ENCODE measurements at places on chromosomes 1 and 21.

GRCh38 chr21:27448960-27449359, 482.1 kb upstream of the ADAMTS5 start:
- DNase-seq: no peak

- DNase-seq: no peak
Measured at GRCh38 chr1:219433496-219434131, 179.3 kb downstream of the ZC3H11B start.

DNA sequence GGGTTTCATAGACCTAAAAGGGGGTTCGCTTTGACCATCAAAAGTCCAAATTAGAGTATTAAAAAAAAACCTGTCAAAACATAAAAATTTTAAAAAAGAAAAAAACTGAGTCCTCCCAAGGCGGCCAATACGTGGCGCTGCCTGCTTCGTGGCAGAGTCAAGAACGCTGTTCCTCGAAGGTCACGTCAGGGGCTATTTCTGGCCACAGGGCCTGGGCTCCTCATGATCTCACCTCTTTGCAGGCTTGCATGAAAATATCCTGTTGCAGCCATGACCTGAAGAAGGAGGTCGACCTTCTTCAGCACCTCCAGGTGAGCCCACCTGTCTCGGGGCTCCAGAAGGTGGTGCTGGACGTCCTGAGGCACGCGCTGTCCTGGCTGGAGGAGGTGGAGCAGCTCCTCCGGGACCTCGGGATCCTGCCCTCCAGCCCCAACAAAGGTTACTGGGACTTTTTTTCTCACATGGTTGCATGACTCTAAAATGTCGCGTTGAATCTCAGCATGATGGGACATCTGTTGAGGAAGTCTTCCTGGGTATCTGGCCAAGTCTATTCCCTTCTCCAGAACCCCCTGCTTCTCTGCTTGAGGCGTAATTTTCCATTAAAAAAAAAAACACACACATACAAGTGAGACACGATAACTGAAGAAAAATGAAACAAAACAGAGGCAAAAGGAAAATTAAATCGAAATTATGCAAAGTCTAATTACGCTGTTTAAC, 80.4 kb upstream of the EFHD2 start:
- DNase-seq: no peak

- no peak for DNase-seq
Measured at GRCh38 chr1:6909857-6910256, 124.6 kb downstream of the CAMTA1 start.

- DNase-seq: no peak
Measured at GRCh38 chr21:17823846-17824245, 4.7 kb upstream of the C21orf91 start.

DNA sequence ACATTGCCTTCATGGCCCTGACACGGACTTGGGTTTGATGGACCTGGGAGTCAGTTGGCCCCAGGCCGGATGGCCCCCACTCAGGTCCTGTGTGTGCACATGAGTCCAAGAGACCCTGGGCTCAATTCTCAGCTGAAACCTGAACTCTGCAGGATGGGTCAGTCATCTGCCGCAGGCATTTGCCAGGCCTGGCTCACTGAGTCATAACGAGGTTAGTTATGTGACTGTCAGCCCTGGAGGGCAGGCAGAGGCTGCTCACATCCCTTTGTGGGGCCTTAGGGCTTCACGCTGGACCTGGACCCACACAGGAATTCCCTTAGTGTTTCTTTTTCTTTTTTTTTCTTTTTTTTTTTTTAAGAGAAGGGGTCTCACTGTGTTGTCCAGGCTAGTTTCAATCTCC, 46.5 kb downstream of the PSMG1 start:
- DNase-seq: no peak

DNA sequence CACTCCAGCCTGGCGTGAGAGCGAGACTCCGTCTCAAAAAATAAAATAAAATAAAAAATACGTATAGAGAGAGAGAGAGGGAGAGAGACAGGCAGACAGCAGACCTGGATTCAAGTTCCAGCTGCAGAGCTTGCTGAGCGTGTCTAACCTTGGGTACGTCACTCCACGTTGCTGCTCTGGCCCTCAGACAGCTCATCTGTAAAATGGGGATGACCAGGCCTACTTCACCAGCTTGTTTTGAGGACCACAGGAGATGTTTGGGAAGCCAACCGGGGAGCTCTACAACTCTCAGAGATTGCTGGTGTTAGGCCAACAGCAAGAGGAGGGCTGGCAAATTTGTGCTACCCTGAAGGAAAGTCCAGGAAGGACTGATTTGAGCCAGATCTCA, 499 bp upstream of the TRAF5 start:
- DNase-seq: no peak

GRCh38 chr1:234972411-234973191, 156.0 kb downstream of the TOMM20 start:
- no peak for DNase-seq

DNA sequence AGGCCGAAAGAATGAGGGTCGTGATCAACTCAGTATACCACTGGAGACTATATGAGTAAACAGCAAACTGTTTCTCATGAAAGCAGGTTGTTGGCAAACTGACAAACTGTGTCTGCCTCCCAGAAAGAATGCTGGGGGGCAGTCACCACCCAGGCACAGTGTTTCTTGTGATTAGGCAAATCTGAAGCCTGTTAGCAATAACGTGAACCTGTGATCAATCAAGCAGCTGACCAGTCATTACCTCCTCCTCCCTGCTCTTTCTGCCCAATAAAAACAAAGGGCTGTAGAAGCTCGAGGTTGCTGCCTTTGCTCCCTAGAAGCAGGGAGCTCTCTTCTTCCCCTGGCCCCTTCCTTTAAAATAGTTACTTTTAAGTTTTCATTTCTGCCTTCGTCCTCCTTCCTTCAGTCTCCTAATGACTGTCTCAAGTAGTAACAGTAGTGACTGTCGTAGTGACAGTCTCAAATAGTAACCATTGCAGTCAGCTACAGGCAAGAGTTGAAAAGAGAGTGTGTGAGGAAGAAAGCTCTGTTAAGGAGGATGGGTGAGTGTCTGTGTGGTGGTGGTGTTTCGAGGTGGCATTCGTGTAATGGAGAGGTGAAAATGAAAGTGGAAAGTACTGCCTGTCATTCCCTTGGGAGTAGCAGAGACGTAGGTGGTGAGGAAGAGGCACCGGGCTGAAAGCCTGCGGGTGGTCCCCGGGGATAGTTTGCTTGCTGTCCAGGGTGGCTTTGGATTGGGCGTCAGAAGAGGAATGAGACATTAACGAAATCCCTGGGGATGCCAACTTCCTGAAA, 14.5 kb downstream of the HHAT start:
- no peak for DNase-seq

- DNase-seq: no peak
Measured at GRCh38 chr1:62796221-62796620, 12.3 kb downstream of the ATG4C start.

DNA sequence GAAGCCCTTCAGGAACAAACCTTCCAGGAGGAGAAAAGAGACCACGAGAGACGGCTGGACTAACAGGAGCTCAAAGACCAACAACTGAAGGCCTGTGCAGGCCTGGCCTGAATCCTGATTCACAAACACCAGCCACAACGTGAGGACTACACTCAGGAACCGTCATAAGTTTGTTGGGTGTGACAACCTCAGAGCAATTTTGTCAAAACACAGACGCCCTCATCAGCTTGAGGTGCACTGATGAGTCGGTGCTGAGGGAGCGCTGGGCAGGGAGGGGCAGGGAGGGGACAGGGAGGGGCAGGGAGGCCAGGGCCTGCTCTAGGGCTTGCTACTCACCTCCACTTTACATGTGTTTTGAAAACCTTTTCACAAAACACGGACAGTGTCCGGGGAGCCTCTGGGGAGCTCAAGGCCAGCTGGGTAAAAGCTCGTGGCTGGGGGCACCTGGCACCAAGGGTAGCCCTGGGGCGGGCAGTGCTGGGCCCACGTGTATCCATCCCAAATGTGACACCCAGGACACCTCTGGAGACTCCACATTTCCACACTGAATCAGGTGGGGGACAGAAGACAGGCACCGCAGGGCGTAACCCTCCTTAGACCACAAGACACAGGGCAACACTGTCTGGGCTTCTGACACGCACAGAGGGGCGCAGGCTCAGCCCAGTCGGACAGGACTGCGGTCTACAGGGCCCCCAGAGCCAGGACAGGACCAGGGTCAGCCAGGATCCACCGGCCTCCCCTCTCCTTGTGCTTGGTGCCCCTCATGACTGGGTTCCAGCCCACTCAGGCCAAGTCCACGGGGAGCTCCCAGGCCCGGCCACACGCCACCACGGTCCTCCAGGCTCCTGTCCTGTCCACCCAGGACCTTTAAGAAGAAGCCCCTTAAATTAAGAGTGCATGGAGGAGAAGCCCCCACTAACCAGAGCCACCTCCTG, 16.5 kb downstream of the LSS start:
- no peak for DNase-seq

DNA sequence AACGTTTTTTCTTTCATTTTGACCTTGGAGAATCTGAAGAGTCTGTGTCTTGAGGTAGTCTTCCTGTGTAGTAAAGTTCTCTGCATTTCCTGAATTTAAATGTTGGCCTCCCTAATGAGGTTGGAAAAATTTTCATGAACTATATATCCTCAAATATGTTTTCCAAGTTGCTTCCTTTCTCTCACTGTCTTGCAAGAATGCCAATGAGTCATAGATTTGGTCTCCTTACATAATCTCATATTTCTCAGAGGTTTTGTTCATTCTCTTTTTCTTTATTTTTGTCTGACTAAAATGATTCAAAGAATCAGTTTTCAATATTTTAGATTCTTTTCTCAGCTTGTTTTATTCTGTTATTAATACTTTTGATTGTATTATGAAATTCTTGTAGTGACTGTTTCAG, 87.6 kb downstream of the DRAM2 start:
- DNase-seq: no peak

DNA sequence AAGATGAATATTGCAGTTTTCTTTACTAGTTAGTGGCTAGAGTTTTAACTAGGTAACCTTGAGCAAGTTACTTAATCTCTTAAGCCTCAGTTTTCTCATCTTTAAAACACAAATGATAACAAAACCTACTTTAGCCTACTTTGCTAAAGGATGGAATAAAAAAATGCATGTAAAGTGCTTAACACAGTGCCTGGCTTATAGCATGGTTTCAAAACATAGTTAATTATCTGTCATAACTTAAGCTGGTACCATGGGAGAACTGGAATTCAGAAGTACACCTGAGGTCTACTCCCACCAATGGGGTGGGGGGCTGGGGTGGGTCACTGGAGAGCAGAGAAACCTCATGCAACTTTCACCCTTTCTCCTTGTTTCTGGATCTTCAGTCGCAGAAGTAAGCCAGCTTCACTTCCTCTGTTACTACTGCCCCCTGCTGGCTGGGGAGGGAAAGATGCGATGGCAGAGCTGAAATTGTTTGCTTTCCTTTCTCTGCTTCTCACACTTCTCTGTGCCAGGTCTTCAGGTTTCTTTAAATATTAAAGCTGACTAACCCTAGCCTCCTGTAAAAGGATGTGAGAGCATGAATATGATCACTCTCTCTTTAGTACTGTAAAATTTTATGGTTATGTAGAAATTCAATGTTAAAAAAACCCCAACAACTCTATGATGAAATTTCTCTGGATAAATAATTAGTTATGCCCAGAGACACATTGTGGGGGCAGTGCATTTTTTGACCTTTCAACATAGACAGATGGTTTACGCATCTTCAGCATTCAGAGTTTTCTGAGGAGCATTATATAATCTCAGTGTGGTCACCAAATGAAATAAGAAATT, 324.2 kb downstream of the HLX start:
- peak; percentile 41 for DNase-seq

- DNase-seq: no peak
Measured at GRCh38 chr21:43591571-43591970, 67.7 kb downstream of the HSF2BP start.

GRCh38 chr1:240116831-240117769, 25.4 kb downstream of the FMN2 start:
- no peak for DNase-seq

DNA sequence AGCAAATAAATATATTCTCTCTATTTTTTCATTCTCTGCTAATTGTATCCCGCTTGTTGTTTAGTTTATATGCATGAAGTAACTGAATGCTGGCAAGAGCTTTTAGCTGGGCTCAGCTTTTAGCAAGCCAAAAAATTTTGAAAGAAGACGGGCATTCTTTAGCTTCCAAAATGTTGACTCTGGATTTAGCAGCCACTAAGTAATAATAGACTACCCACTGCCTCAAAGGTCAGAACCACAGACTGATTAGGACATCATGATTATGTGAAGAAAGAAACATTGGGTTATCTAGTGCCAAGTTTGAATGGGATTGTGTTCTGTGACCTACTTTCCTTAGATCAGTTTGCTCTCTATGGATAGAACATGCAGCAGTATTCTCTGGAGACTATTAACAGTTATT, 80.3 kb upstream of the DPH5 start:
- no peak for DNase-seq

GRCh38 chr1:165616987-165617546, 14.0 kb upstream of the MGST3 start:
- DNase-seq: no peak

All from stimulated activated CD4-positive, alpha-beta T cell treated with anti-CD3 and anti-CD28 coated beads, Interleukin-1b, Interleukin-23, amount 100 ng/mL, for 1 hour (primary cell).